ENCODE measurements at places on chromosomes 5 and 9.

- DNase-seq, result no peak
These were observed 91.1 kb upstream of the CACNA1B start for GRCh38 chr9:137786511-137786920.

DNA sequence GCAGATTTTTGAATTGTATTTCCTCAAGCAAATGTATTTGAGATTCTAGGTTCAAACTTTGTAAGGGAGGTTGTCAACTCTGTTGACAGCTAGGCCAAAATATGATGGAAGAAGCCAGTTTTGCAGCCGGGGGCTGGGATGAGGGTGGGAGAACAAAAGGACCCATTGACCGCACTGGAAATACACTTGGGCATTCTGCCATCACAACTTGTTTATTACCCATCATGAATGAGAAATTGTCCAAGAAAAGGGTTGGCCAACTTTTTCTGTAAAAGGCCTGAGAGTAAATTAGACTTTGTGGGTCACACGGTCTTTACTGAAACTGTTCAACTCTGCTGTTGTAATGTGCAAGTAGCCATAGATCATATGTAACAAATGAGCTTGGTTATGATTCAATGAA is 221.3 kb upstream of the KLF9 start:
- no peak for DNase-seq

DNA sequence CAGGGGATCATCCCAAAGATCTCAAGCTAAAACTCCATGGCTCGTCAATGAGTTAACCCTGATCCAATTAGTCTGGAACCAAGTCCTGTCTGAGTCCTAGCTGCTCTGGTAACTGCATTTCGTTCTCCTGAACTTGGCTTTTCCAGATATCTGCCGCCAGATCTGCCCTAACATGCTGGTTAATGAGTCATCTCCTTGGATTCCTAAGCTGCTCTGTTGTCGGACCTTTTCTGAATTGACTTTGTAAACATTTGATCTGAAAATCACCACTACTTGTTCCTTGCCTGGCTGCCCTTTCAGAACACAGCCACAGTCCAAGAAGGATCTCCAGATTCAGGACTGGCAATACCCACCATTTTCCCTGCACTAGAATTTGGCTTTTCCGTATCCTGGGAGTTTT is 473.0 kb downstream of the ZSWIM6 start:
- DNase-seq, result no peak

DNA sequence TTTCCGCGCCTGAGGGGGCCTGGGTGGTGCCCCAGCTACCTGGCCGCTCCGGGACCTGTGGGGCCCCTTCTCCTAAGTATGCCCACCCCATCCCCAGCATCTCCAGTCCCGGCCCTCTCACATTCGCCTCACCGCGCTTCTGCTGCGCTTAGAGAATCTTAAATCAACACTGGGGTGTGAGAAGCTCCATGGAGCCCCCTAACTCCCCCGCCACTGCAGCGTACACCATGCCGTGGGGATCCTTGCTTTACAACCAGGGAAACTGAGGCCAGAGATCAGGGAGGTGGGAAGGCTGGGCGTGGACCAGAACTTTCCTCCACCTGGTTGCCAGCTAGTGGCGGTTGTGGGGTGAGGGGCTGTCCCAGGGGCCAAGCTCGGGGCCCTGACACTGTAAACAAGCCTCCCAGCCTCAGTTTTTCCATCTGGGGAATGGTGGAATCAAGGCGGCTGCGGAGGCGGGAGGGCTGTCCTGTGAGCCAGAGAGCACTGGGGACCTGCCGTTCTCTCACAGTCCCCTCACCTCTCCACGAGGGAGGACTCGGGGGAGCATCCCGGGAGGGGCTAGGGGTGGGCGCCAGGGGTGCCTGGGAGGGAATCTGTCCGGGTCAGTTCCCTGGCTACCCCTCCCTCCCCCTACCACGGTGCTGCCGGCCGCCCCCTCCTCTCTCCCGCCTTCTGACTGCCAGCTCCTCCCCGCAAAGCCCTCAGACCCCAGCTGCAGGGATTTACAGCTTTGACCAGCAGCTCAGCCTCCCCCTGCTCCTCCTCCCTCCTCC is 161.2 kb downstream of the C9orf50 start:
- DNase-seq, result no peak

- DNase-seq, result no peak
These were observed 40.9 kb downstream of the CACNA1B start for GRCh38 chr9:137918331-137919094.

DNA sequence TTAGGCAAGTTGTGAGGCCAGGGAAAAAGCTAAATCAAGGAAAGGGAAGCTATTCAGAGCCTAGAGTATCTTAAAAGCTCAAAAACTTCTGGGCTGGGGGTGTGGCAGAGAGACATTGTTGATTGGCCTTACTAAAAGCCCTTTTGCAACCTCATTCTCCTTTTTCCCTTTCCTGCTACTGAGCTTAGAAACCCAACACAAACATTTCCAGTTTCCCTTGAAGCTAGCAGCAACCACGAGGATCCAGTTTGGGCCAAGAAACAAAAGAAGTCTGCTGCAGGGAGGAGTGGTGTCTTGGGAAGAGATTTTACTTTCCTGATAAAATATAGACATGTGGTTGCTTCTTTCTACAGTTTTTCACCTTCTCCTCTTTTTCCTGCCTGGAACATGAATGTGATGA is 135.5 kb upstream of the KLF9 start:
- no peak for DNase-seq

- DNase-seq, result no peak
These were observed 23.4 kb downstream of the UBLCP1 start for GRCh38 chr5:159286420-159287035.

DNA sequence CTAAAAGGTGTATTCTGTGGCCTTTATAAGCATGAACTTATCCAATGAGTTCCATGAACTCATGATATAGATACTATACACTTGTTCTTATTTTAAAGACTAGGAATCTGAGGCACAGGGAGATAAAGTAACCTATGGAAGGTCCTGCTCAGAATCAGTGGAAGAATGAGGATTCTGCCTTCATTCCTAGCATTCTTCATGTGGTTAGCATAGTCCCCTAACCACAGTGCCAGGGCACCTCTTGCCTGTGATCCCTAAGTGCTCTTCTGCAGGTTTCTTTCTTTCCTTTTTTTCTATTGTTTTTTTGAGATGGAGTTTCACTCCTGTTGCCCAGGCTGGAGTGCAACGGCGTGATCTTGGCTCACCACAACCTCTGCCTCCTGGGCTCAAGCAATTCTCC is 174.1 kb downstream of the C9orf152 start:
- no peak for DNase-seq

DNA sequence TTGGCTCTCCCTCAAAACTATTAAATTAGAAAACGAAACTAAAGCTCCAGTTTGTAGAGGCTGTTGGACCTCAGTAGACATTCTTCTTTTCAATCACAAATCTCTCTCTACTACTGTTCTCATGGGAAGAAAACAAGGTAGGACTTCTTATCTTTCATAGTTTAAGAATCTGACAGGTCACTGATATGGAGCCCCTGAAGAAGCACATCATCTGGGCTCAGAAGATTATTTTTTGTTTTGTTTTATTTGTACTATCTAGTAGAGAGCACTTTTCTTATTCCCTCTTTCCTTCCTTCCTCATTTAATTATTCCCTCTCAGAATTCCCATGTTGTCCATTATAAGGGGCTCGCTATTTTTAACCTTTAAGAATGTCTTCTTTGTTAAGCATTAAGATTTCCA is 26.3 kb downstream of the STARD4 start:
- no peak for DNase-seq

DNA sequence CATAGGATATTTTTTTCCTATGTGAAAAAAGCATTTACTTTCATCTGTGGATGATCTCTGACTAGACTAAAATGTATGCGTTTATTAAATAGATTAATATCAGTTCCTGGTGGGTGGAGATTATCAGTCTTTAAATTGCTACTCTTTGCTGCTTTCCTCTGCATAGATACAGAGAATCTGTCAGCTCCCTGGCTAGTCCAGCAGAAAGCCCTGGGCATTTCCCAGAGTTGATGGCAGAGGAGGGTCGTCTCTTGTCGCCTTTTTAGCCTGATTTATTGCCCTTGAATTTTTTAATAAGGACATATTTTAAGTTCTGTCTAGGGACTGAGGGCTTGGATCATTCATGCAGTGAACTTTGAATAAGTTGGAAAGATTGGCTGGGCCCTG is 165.5 kb downstream of the CD180 start:
- DNase-seq, result no peak

- DNase-seq, result no peak
These were observed 253.9 kb upstream of the RGMB start for GRCh38 chr5:98519571-98519970.

DNA sequence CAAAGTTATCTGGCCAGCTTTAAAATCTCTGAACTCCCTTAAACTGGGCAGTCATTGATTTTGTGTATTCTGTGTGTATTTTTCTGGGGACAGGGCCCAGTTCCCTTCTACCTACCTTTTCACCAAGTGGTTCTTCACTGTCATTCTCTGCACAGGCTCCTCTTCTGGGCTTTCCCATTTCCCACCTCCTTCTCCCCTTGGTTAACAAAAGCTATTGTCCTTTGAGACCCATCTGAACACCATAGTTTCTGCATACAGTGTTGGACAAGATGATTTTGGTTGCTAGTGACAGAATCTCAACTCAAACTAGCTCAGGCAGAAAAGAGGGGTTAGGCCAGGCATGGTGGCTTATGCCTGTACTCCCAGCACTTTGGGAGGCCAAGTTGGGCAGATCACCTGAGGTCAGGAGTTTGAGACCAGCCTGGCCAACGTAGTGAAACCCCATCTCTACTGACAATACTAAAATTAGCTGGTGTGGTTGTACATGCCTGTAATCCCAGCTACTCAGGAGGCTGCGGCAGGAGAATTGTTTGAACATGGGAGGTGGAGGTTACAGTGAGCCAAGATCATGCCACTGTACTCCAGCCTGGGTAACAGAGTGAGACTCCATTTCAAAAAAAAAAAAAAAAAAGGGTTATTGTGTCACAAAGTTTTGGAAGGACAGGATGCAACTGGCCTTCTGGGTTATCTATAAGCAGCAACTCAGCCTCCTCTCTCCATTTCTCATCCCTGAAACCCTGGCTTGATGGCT is 31.0 kb upstream of the ANKRD34B start:
- no peak for DNase-seq

DNA sequence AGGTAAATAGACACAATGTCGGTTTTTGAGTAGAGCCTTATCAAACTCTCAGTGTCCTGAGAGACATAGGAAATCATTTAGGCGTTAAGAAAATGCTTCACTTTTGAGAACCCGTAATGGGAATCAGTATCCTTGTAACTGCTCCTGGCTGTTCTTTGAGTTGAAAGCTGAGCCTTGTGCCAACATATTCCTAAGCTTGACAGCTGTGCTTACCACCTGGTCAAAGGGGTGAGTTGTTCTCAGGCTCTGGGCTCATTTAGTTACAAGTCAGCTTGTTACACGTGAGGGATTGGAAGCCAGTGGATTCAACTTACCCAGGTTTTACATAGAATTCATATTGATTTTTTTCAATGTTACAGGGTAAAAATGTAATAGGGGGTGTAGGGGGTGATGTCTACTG is 145.9 kb downstream of the GABRB2 start:
- no peak for DNase-seq

- DNase-seq, result no peak
These were observed 58.1 kb downstream of the ROPN1L start for GRCh38 chr5:10499776-10500175.

DNA sequence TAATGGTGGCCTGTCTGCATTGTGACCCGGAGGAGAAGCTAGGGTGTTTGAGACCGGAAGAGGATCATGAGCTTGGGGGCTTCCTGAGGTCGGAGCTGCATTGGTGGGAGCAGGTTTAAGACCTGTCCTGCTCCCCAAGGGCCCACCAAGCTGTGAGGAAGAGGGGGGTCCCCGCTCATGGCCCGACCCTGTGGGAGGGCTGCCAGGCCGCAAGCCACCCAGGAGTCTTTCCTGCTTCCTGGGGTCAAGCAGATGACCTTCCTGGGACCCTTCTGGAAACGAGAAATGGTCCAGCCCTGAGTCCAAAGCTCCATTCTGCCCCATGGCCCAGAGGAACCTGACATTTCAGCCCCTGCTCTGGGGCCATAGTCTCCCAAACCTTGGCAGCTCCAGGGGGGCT is 61.5 kb upstream of the RNU6ATAC start:
- DNase-seq, result peak; percentile 30

DNA sequence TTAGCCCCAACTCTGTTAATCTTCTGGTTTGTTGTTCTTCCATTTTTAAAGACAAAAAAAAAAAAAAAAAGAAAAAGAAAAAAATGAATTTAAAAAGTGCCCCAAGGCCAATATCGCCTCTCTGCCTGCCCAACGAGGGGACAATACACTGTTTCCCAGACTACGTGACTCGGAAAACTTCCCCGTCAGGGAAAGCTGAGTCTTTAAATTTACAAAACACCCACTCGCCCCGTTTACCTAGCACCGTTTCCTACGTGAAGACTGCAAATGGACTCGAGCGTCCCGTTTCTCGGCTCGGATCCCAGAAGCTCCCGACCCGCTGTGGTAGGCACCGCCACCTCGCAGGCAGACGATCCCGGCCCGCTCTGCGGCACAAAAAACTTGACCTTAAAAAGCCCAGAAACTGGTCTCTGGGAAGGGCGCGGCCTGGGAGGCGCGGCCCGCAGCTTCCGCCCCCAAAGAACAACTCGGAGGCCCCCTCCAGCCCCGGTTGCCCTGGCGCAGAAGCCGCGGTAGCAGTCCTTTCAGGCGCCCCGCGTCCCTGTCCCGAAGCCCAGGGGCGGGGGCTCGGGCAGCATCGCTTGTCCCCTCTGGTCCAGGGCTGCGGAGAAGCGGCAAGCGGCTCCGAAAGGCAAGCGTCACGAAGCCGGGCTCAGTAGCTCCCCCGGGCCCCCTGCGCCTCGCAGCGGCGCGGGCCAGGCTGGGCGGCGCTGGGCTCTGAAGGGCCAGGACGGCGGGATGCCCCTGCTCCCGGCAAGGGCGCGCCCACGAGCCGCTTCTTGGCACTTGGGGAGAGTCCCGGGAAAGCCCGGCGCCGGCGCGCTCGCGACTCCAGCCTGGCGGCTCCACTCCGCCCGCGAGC is at the start of gene GCNT4:
TSS of gene GCNT4 (minus strand) at position 367 of the 862 bp plus-strand sequence. CDS start 22,521 bp downstream, outside the sequence.
- peak; percentile 60 for DNase-seq

- DNase-seq, result no peak
These were observed 69.9 kb downstream of the FGF1 start for GRCh38 chr5:142615948-142616347.

DNA sequence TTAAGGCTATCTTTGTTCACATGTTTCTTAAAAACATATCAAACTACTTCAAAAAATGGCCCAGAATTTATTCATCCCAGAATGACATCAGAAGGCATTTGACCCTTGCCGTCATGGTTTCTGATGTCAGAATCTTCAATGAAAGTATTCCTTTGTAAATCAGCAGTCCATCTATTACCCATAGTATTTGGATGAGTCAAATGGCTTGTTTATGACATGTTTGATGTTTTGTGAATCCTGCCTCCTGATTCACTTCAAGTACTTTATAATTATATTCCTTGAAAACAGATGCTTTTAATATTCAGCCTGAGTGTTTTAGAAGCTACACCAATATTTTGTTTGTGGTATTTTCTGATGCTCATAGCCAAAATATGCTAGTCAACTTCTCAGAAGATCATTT is 200.8 kb upstream of the MEF2C start:
- no peak for DNase-seq

GRCh38 chr9:23842565-23843129 is 16.6 kb upstream of the ELAVL2 start:
- DNase-seq, result no peak

DNA sequence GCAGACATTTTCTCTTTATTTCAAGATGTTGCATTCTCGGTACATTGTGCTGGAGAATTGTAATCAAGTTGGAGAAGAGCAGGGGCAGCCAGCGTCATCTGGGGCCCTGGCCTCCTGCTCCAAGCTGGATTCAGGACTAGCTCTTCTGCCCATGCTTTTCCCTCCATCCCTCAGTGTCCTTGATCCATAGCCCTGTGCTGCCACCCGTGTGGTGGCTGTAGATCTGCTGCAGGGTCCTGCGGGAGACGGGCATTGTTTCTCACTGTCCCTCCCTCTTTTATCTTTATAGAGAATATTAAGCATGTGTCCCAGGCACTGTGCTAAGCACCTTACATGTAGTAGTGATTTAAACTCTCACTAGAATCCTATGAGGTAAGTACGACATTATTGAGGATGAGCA is 60.5 kb upstream of the HAND1 start:
- no peak for DNase-seq
